Endothelial cell of umbilical vein (primary cell): ENCODE measurements at places on chromosomes 6 and 20. TPM values are rescaled to one million over a fixed set of nuclear protein-coding genes. Genes with fewer than 3 reads are reported as not detected.

- no peaks in the 10 kb centered on the region for H3K27me3 ChIP-seq
- H3K36me3 ChIP-seq = no peaks in the 10 kb centered on the region
- DNase-seq = no peak
- no peaks in the 10 kb centered on the region for H3K4me1 ChIP-seq
Measured at GRCh38 chr20:15917283-15917682, 656.0 kb downstream of the KIF16B start.

GABRR1 gene
- not detected in 2 replicates for total RNA-seq

DNA sequence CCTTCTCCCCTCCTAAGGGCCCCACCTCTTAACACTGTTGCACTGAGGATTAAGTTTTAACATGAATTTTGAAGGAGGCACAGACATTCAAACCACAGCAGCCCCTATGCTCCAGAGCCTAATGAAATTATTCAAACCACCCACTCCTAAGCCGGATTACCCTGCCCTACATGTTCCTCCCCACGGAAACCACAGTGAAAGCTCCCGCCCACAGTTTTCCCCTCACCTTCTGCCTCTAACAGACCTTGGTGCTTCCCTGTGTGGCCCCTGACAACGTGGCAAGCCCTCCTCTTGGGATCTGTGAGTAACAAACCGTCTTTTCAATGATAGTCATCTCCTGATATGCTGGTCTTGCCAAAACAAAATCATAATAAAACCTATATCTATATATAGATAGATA, 74.8 kb downstream of the RIN2 start:
- H3K4me1 ChIP-seq = peaks cover 9% of the 10 kb centered on the region
- no peak overlapping the region for H3K27ac ChIP-seq
- no peaks in the 10 kb centered on the region for H3K36me3 ChIP-seq
- H3K27me3 ChIP-seq = no peaks in the 10 kb centered on the region
- no peak overlapping the region for H3K4me3 ChIP-seq

DNA sequence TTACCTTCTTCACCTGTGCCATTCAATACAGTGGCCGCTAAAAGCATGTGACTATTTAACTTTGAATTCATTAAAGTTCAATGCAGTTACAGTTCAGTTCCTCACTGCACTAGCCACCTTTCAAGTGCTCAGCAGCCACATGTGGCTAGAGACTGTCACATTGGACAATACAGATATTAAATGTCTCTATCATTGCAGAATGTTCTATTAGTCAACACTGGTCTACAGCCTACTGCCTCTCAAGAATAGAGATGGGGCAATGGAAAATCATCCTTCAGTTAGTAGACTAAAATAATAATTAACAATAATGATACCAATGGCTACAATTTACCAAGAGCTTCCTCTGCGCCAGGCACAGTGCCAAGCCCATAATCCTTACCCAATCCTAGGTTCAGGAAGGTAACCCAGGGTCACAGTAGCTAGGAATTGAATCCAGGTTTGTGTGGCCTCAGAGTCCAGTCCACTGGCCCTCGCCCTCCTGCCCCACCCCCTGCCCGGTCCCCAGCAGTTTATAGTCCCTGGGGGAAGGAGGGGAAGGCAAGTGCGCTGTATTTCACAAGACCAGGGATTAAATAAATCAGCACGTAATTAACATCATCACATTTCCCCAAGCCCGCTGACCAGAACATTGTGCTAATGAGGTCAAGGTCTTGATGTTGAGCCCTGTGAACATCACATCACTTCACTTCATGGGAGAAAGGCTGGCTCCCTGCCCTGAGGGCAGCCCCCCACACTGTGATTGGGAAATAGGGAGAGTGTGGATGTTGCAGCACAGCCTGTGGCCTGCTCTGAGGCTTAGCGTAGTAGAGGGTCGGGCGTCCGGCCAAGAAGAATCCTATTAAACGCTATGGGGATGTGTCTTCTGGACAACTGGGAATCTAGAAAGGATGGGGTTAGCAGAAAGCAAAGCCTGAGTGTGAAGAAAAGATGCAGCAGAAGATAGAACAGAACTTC, 147.2 kb downstream of the VEGFA start:
- no peak overlapping the region for H3K4me3 ChIP-seq
- no peaks in the 10 kb centered on the region for H3K27me3 ChIP-seq
- DNase-seq = no peak
- no peak overlapping the region for H3K27ac ChIP-seq
- H3K4me1 ChIP-seq = no peaks in the 10 kb centered on the region

PI3 gene
- total RNA-seq = not detected in 2 replicates

- no peaks in the 10 kb centered on the region for H3K27me3 ChIP-seq
- no peaks in the 10 kb centered on the region for H3K36me3 ChIP-seq
- H3K27ac ChIP-seq = no peak overlapping the region
- DNase-seq = no peak
- H3K4me1 ChIP-seq = peaks cover 15% of the 10 kb centered on the region
Measured at GRCh38 chr6:53750052-53750650, 44.7 kb upstream of the LRRC1 start.

DNA sequence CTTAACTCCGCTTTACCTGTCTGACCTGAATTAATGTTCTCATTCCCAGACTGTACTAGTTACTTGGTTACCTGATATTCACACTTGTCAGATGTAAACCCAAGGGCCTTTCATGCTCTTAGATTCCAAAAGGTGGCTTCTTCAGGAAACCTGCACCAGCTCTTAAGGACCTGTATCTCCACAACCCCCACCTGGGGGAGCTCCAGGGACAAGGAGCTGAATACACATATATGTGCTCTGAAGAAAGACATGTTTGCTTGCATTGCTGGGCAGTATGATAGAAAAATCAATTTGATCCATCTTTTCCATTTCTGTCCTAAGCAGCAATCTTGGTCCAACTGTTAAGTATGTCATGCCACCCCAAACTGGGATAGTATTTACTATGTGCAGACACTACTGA, 64.8 kb upstream of the POU3F2 start:
- no peaks in the 10 kb centered on the region for H3K27me3 ChIP-seq
- H3K4me3 ChIP-seq = no peak overlapping the region
- DNase-seq = no peak
- no peaks in the 10 kb centered on the region for H3K36me3 ChIP-seq
- no peak overlapping the region for H3K27ac ChIP-seq

- peaks cover 19% of the 10 kb centered on the region for H3K4me1 ChIP-seq
- no peaks in the 10 kb centered on the region for H3K27me3 ChIP-seq
- no peak overlapping the region for H3K4me3 ChIP-seq
- DNase-seq = no peak
- no peak overlapping the region for H3K27ac ChIP-seq
Measured at GRCh38 chr6:79646006-79646405, 14.9 kb downstream of the SH3BGRL2 start.

DNA sequence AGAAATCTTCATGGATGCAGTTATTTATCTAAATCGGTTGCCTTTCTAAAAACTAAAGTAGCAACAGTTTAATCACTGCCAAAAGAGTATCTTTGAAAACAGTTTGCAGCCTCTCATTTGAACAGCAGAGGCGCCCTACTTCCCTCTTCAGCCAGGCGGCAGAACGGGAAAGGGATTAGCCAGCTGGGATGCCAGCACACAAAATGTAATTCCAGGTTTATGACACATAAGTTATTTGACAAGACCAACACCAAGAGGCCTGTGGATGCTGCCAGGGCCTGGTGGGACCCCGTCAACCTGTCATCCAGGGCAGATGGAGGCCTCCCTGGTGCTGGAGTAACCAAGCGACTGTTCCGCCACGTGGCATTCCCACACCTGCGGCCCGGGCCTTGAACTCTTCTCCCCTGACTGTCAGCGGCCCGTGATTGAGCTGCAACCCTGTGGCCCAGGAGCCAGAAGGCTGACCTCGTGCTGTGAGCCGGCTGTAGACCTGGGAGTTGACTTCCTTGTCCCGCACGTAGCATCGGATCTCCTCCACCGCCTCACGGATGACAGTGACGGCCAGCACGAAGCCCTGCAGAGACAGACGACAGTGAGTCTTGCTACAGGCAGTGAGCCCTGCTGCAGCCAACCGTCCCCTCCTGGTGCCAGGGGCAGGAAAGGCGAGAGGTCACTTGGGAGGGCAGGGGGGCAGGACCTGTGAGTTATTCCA, 55.5 kb downstream of the ATP9A start:
- peaks cover 6% of the 10 kb centered on the region for H3K36me3 ChIP-seq
- peak; percentile 23 for DNase-seq
- no peak overlapping the region for H3K27ac ChIP-seq
- no peak overlapping the region for H3K4me3 ChIP-seq

ADGB gene
- total RNA-seq = not detected in 2 replicates

- no peak overlapping the region for H3K27ac ChIP-seq
- no peak for DNase-seq
- no peaks in the 10 kb centered on the region for H3K36me3 ChIP-seq
- no peaks in the 10 kb centered on the region for H3K4me1 ChIP-seq
- H3K27me3 ChIP-seq = peaks cover 2% of the 10 kb centered on the region
- no peak overlapping the region for H3K4me3 ChIP-seq
Measured at GRCh38 chr6:63553208-63553607, 19.1 kb upstream of the LOC128125822 start.

- H3K4me1 ChIP-seq = no peaks in the 10 kb centered on the region
- H3K27ac ChIP-seq = no peak overlapping the region
- DNase-seq = no peak
- H3K27me3 ChIP-seq = no peaks in the 10 kb centered on the region
- no peak overlapping the region for H3K4me3 ChIP-seq
Measured at GRCh38 chr6:152146385-152146784, 338.9 kb downstream of the ESR1 start.

GRCh38 chr6:6588064-6588923, at the start of gene LY86:
Gene LY86 (plus strand): TSS chr6:6588720. CDS start chr6:6588735, 15 bp downstream.
- no peak within 1 kb of the TSS for H3K27ac ChIP-seq
- H3K4me3 ChIP-seq = no peak within 1 kb of the TSS
- H3K4me1 ChIP-seq = no peaks in the 10 kb centered on the region
- no peaks in the 10 kb centered on the region for H3K36me3 ChIP-seq

FAM184A gene
- 0.84 and 0.95 TPM in 2 replicates for total RNA-seq

C20orf141 gene
- not detected in 2 replicates for total RNA-seq

SLC17A1 gene
- not detected in 2 replicates for total RNA-seq

DNA sequence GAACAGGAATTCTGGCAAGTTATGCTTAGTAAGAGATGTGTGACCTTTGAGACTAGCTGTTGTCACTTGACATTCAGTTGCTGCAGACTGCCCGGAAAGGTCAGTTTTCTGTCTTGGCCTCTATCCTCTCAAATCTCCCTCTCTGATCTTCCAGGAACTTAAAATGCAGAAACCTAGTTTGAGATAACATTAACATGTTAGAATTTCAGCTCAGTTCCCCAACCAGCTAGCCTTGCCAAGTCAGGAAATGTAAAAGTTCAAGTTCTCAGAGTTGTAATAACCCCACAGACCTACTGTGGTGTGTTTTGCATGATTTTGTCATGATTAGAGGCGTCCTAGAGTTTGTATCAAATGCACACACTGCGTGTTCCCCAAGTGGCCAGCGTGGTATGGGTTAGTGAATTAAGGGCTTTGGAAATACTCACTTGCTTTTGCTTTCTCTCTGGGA, 46.6 kb downstream of the DUSP22 start:
- peaks cover 3% of the 10 kb centered on the region for H3K36me3 ChIP-seq
- no peaks in the 10 kb centered on the region for H3K4me1 ChIP-seq
- H3K27me3 ChIP-seq = no peaks in the 10 kb centered on the region

HCK gene
- not detected in 2 replicates for total RNA-seq

- H3K4me1 ChIP-seq = no peaks in the 10 kb centered on the region
- H3K27me3 ChIP-seq = no peaks in the 10 kb centered on the region
- no peak for DNase-seq
- no peak overlapping the region for H3K4me3 ChIP-seq
- no peak overlapping the region for H3K27ac ChIP-seq
Measured at GRCh38 chr6:50116797-50117542, 67.2 kb upstream of the DEFB112 start.

- no peak overlapping the region for H3K4me3 ChIP-seq
- DNase-seq = no peak
- H3K4me1 ChIP-seq = no peaks in the 10 kb centered on the region
- H3K27ac ChIP-seq = no peak overlapping the region
- no peaks in the 10 kb centered on the region for H3K36me3 ChIP-seq
- no peaks in the 10 kb centered on the region for H3K27me3 ChIP-seq
Measured at GRCh38 chr20:55586610-55587009, 418.7 kb downstream of the CBLN4 start.

GRCh38 chr6:23505026-23505425, 621.0 kb upstream of the NRSN1 start:
- H3K4me1 ChIP-seq = no peaks in the 10 kb centered on the region
- H3K27ac ChIP-seq = no peak overlapping the region
- DNase-seq = no peak
- no peak overlapping the region for H3K4me3 ChIP-seq
- H3K36me3 ChIP-seq = no peaks in the 10 kb centered on the region

DNA sequence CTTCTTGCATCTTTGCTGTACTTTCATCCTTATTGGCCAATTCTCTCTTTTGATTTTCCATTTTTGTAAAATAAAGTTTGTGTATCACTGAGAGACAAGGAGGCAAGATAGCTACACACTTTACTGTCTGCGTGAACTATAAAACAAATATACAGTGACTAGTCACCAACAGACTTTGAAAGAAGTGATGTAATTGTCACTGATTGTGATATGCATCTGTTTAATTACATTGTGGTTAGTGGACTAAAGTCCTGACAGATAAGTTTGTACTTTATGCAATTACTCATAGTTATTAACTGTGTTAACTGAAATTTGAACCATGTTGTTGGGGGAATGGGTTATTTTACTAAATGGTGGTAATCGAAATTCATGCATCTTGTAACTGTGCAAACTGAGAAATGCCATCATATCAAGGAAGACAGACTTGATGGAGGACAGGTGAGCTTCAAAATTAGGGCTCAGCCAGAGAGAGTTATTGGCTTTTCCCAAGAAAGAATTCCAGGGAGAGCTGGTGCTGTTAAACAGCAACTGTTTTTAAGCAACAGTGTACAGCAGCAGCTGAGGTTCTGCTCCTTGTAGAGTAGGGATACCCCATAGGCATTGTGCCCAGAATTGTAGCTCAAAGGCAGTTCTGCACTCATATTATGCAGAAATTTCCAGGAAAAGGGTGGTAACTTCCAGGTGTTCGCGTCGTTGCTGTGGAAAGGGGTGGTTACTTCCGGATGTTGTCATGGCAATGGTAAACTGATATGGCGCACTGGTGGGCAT, 62.9 kb downstream of the EFHC1 start:
- H3K36me3 ChIP-seq = no peaks in the 10 kb centered on the region
- H3K4me3 ChIP-seq = no peak overlapping the region
- H3K4me1 ChIP-seq = peaks cover 2% of the 10 kb centered on the region
- DNase-seq = no peak
- no peak overlapping the region for H3K27ac ChIP-seq

DNA sequence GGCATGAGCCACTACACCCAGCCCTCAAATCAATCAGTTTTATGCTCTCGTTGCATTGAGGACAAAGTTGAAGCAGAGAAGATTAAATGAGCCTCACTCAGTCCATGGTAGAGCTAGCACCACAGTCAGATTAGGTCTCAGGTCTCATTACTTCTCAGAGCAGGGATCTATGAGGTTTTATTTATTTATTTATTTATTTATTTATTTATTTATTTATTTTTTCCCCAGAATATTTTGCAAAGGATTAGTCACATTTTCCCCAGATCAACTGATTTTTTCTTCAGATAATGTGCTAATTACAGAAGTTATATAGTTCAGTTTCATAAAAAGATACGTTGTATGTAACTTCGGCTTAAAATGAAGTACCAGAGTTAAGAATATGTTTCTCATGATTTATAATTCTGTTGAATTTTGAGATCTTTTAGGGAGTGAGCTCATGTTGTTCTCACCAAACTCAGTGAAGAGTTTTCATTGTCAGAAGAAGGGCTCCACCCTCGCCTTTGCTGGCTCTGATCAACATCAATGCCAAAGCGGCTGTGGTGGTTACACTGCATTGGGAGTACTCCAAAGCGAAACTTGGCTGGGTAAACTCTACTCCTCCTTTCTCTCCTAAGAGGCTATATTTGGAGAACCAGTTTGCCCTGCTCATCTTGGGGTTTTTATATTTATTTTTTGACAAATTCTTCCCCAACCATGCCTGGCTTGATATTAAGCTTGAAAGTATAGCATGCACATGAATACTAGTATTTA, 12.9 kb upstream of the ID4 start:
- H3K27me3 ChIP-seq = no peaks in the 10 kb centered on the region
- no peak for DNase-seq
- no peaks in the 10 kb centered on the region for H3K4me1 ChIP-seq
- no peak overlapping the region for H3K4me3 ChIP-seq
- no peaks in the 10 kb centered on the region for H3K36me3 ChIP-seq

COL20A1 gene
- not detected in 2 replicates for total RNA-seq
